ENCODE measurements at places on chromosomes 6 and 20.

DNA sequence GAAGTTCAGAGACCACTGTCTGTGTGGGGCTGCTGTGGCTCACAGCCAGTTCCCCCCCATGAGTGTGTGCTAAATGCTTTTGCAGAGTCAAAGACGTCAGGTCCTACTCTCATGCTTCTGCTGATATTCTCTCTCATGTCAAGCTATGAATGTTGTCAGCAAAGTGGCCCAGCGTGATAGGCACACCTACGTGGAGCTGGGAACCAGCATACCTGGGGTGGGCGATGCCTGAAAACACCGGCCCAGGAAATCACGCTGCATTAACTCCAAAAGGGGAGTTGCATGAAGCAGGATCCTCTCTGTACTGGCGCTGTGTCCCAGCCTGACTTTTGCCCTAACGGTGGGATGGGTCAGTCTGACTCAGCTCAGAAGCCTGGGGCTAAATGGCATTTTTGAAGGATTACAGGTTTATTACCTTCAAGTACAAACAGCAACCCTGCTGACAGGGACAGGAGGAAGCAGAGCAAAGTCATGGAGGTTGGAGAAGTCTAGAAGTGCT, 9.0 kb upstream of the MRPS10 start:
- DNase-seq: no peak

DNA sequence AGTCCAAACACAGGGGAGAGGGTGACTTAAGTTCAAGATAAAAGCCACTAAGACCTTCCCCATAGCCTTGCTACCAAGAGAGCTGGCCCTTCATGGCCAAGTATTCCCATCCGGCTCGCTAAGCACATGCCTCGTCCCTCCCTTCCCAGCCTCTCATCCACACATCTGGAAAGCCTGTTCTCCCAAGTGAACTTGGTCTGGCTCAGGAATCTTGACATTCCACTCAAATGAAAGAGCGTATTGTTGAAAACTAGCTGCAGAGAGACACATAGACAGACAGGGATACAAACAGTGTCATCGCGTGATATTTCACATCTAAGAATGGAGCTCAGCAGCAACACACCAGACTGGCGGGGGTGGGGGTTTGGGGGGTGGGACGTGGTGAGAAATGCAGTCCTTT, 182.8 kb upstream of the FOXQ1 start:
- DNase-seq: no peak

GRCh38 chr6:68689910-68690309, 54.8 kb downstream of the ADGRB3 start:
- no peak for DNase-seq

GRCh38 chr20:4667371-4667773, 54.3 kb upstream of the PRND start:
- no peak for DNase-seq

DNA sequence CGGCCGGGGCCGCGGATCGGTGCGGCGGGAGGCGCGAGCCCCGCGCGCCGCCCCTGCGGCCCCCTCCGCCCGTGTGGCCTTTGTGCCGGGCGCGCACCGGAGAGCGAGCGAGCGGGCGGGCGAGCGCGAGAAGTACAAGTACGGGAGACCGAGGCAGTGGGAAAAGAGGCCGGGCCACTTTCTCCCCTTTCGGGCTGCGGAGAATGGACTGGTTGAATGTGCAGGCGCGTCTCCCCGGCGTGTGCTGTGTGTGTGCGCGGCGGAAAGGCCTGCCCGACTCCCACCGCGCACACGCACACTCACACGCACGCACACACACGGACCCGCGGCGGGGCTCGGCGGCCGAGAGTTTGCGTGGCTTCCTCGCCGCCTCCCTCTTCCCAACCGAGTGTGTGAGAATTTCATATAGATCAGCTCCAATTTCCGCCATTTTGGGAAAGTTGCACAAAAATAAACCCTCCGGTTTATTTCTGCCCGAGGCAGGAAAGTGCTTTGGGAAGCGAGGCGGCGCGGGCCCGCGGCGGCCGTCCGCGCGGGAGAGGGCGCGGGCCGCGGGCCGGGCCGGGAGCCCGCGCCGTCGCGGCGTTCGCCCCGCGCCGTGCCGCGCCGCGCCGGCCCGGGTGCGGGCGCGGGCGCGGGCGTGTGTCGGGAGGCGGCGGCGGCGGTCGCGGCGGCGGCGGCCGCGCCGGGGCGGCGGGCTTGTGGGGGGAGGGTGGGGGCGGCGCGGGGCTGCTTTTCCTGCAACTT, 1.1 kb downstream of the L3MBTL3 start:
- DNase-seq: peak; percentile 11

GRCh38 chr20:38652995-38653394, 51.4 kb downstream of the ARHGAP40 start:
- no peak for DNase-seq

GRCh38 chr6:144585217-144585814, 300.2 kb downstream of the UTRN start:
- DNase-seq: no peak

DNA sequence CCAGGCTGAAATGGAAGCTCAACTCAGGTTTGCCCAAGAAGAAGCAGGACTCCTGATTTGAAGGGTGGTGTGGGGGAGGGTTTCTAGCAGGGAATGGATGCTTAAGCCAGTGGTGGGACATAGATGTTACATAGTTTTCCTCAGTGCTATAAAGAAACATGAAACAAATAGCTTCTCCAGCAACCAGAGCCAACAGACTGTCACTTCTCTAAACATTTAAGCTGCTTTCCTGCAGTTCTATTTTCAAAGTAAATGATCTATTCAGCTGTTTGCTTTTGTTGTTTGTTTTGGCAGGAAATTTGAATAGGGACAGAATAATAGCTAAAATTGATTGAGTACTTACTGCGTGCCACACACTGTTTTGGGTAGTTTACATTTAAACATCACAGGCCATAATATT, 169.0 kb downstream of the UST start:
- DNase-seq: no peak

GRCh38 chr6:133547136-133547535, 306.0 kb downstream of the EYA4 start:
- DNase-seq: no peak

GRCh38 chr6:83854001-83854501, 891 bp downstream of the RIPPLY2 start:
- no peak for DNase-seq

DNA sequence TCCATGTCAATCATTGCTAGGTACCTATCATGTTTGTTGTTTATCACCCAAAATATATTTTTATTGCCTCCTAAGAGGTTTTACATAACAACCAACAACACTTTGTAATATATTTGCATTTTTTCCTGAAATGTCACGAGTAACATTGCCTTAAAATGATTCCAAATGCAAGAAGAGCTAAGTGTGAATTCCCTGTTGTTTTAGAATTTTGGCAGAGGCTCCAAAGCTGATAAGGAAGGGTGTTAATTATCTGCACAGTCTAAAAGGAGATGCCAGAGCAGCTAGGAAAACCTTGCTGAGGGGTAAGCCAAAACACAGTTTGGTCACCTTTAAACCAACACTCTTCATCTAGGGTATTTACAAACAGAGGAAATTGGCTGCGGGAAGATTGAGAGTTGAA, 201.9 kb upstream of the KCNQ5 start:
- DNase-seq: no peak

DNA sequence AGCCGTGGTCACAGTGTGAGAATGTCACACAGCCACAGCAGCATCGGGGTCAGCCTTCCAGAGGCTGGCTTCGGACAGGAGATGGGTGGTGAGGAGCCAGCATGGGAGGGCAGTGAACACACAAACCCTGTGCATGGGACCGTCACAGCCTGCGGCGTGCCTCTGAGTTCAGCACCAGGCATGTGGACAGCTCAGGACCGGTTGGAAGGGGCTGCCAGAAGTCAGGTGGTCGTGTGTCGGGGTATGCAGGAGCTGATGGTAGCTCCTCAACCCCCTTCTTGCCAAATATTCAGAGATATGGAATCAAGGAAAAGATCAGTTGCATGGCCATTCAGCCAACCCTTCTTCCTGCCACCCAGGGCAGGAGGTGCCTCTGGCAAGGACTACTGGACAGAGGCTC, 28.2 kb downstream of the MYT1 start:
- no peak for DNase-seq

DNA sequence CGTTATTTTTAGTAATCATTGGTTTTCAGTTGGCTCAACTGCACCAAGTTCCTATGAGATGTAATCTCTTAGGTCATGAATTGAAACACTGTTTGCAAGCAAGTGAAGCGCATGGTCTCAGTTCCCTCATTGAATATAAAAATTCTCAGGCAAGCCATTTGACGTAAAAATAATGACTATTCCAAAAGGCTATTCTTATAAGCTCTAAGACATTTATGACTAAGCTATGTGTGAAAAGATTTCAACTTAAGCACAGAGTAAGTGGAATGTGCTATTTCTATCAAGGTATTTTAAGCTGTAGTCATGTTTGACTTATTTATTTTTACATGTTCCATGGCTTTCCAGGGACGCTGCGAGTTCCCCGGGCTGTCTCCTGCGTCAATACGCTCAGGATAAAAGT, 248.5 kb downstream of the THBS2 start:
- DNase-seq: no peak

DNA sequence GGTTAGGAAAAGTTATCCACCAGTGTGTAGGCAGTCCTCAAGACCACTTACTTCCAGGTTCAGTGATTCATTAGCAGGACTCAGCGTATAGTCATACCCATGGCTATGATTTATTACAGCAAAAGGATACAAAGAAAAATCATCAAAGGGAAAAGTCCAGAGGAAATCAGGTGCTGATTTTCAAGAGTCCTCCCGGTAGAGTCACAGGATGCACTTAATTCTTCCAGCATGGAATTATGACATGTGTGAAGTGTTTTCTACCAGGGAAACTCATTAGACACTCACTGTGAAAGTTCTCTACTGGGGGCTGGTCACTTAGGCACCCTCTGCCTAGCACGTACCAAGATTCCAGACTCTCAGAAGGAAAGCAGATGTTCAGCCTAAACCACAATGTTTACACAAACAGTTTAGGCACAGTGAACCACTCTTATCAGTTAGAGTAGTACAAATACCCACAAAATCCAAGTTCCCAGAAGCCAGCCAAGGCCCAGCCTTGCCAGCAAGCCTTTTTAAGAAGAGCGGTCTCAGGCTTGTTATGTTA, 10.2 kb downstream of the WFDC3 start:
- DNase-seq: no peak

GRCh38 chr6:97275804-97276203, 7.2 kb downstream of the MMS22L start:
- DNase-seq: no peak

GRCh38 chr20:54624706-54625390, 149.5 kb downstream of the DOK5 start:
- no peak for DNase-seq

GRCh38 chr20:40442181-40442963, 246.7 kb downstream of the MAFB start:
- DNase-seq: no peak

Measured in stimulated activated CD8-positive, alpha-beta memory T cell treated with anti-CD3 and anti-CD28 coated beads, Interleukin-4, amount 100 ng/mL, for 24 hours (primary cell).